ENCODE measurements at places on chromosomes 16 and 17.
A peak's percentile ranks its signal among the peaks of the same experiment; 100 is the strongest.

- no peak for DNase-seq
Measured at GRCh38 chr16:82033683-82034300, 1.3 kb upstream of the HSD17B2 start.

GRCh38 chr16:55661941-55662643, 6.3 kb downstream of the SLC6A2 start:
- DNase-seq: no peak

- no peak for DNase-seq
Measured at GRCh38 chr16:8869212-8869987, 594 bp upstream of the CARHSP1 start.

GRCh38 chr17:36680701-36681202, 79.4 kb downstream of the MRM1 start:
- DNase-seq: no peak

GRCh38 chr16:58510776-58511628, 4.3 kb upstream of the SETD6 start:
- no peak for DNase-seq

- DNase-seq: no peak
Measured at GRCh38 chr17:72916991-72917390, 175.5 kb downstream of the SLC39A11 start.

GRCh38 chr16:11734025-11734652, 8.5 kb downstream of the TXNDC11 start:
- DNase-seq: no peak

DNA sequence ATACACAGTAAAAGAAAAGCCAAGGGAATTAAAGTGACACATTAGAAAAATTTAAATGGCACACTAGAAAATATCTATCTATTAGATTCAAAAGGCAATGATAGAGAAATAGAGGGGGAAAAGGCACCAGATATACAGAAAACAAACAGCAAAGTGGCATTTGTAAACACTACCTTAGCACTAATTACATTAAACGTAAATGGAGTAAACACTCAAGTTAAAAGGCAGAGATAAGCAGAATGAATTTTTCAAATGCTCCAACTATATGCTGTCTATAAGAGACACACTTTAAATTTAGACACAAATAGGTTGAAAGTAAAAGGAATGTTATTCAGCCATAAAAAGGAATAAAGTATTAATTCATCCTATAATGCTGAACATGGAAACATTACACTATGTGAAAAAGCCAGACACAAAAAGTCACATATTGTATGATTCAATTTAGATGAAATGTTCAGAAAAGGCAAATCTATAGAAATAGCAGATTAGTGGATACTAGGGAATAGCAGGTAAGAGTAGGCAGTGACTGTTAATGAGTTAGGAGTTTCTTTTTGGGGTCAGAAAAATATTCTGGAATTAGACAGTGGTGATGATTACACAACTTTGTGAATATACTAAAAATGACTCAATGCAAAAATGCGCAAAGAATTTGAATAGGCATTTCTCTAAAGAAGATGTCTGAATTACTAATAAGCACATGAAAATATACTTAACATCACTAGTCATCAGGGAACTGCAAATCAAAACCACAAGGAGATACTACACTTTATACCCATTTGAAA, 92.4 kb downstream of the BRIP1 start:
- no peak for DNase-seq

DNA sequence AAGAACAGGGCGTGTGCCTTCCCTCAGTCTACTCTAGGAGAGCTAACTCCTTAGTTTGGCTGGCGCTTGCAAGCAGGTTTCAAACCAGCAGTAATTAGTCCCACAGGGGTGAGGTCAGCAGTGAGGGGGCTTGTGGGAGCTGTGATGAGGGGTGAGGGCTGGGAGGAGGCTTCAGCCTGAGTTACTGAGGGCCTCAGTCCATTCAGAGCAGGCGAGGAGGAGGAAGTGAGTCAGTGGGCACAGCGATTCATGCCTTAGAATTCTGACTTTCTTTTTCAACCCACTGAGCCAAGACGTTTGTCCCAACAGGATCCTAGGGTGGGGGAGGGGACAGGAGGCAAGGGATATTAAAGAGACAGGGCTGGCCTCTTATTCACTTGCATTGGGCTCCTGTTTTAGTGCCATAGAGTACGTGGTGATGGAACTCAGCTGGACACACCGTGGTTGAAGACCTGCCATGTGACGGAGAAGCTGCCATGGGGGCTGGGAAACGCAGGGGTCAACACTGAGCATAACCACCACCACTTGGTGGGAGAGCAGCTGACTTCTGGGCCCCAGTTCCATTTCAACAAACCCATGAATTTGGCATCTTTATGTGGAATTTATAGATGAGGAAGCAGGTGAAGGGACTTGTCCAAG, 8.3 kb upstream of the ITGA3 start:
- peak; percentile 70 for DNase-seq

DNA sequence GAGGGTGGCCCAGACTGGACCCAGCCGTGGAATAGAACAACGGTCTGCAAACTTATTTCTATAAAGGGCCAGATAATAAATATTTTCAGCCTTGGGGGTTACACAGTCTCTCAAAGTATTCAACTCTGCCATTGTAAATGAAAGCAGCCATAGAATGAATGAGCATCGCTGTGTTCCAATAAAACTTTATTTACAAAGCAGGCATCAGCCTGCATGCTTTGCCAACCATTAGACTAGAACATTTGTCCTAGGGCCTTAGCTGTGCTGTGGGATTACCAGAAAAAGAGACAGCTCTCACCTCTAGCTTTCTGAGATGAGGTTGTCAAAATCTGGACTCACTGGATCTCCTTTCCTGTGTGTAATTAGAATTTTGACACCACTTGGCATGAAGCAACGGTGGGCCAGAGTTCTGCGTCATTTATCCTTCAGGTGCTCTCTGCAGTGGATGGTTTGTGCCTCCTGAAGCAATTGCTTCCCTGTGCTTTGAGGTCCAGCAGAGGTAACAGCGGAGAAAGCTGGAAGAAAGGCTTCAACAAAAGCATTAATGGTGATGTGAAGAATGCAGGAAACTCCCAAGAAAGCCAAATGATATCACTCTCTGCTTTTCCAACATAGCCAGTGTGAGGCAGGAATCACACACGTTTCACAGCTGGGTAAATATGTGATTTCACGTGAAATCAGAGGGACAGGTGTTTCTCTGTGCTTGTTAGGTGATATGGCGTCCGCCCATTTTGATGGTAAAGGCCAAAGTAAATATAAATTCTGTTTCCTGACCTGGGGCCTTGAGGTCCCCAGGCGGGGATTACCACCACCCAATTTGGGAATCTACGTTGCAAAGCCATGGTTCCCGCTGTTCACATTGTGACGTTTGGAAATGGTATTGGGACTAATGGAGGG, 148.4 kb downstream of the PITPNC1 start:
- DNase-seq: no peak

- no peak for DNase-seq
Measured at GRCh38 chr17:78044280-78044835, 84.2 kb downstream of the TMC6 start.

- no peak for DNase-seq
Measured at GRCh38 chr16:47026947-47027346, 53.5 kb upstream of the DNAJA2 start.

DNA sequence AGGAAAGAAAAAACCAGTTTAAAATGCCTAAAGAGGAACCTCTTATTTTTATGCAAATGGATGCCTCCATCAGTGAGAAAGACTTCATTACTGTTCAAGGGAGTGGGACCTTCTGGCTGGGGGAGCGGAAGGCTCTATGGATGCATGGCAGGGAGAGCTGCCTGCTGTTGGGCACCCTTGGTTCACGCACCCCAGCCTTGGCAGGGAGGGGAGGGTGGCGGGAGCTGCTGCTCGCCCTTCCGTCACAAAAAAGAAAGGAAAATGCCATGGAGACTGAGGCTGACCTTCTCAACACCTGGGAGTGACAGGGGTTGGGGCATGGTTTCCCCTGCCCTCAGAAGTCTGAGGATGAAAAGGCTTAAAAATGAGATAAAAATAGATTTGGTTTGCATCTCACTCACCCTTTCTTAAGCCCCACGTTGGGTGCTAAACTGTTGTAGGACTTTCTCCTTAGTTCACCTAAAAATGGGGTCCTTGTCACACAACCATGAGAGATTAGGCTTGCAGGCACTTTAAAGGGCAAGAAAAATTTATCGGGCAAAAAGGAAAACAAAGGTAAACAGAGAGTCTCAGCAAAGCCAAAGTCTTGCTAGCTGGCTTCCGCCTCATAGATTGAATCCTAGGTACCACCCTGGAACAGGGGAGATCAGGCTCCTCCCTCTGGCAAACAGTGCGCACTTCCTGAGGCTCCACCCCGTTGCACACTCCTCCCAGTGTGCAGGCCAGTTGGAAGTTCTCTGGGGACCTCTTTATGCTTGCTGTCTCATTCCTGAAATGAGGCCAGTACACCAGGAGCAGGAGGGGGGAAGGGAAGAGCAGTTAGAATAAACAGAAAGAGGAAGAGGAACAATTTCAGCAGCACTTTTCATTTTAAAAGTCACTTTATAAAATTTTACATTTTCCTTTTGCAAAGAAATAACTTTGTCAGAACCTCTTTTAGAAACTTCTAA, 31.6 kb downstream of the PHKB start:
- DNase-seq: no peak

- no peak for DNase-seq
Measured at GRCh38 chr16:84137287-84137686, 7.7 kb downstream of the HSDL1 start.

GRCh38 chr17:78925662-78926555, 722 bp upstream of the TIMP2 start:
- no peak for DNase-seq

DNA sequence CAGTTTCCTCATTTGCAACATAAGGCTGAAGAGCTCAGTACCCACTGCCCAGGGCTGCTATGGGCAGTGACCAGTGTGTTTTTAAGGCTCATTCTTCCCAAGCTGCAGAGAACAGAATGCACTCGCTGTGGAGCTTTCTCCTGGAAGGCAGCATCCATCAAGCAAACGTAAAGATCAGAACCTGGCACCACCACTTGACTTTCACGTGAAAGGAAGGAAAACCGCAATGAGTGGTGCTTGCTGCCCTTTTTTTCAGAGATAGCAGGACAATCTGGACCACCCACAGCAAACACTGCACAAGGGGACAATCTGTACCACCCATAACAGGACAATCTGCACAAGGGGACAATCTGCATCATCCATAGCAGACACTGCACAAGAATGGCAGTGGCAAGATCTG, 11.2 kb downstream of the CSNK1D start:
- DNase-seq: no peak

- DNase-seq: no peak
Measured at GRCh38 chr16:47958726-47959125, 197.1 kb downstream of the ABCC12 start.

DNA sequence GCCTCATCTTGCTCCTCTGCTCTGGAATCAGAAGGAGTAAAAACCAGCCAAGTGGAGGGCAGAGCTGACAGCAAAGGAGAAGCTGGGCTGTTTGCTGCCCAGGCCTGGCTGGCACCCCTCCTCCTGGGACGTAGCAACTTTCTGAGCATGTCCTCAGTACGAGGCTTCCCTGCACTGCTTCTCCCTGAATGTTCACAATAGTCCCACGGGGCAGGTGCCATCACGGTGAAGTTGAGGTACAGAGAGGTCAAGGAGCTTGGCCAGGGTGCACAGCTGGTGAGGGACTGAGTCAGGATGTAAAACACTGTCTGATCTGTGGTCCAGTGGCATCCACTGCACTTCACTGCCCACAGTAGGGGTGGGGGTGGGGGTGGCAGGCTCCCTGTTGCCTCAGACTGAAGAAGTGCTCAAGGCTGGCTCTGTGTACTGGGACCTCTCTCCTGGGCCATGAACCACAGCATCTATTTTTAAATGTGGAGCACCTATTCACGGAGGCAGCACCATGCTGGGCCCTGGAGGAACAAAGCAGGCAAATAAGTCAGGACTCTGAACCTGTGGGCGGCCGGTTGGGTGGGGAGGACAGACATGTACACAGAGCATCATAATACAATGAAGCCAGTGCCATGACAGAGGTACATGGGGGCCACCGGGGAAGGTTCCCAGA, 369.5 kb downstream of the SEC14L1 start:
- no peak for DNase-seq

DNA sequence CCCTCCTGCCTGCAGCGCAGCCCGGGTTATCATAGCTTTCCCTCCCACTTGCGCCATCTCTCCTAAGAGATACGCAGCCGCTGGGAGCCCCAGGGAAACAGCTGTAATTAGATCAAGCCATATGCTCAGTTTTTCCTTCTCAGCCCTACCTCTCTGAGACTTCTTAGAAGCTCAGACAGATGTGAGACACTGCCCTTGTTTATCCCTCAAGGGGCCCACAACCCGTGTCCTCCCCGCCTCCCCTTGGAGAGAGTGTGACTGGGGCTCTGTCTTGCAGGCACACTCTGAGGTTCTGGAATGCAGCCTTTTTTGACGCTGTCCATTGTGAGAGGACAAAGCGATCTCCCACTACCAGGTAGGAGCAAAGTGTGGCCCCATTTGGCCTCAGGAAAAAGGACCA, 31.2 kb downstream of the CIBAR2 start:
- DNase-seq: no peak

DNA sequence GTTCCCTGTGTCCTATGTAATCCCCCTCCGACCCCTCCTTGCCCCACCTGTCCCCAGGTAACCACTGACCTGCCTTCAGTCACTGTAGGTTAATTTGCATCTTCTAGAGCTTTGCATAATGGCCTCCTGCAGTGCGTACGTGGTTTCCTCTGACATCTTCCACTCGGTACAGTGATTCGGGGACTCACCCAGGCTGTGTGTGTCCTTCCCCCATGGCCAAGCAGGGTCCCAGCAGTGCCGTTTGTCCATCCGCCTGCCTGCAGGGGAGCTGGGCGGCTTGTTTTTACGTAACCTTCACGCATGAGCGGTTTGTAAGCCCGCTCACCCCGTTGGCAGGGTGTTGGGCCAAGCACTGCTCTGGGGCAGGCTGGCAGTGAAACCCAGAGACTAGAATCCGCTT, 7.9 kb downstream of the MAPK8IP3 start:
- DNase-seq: no peak

DNA sequence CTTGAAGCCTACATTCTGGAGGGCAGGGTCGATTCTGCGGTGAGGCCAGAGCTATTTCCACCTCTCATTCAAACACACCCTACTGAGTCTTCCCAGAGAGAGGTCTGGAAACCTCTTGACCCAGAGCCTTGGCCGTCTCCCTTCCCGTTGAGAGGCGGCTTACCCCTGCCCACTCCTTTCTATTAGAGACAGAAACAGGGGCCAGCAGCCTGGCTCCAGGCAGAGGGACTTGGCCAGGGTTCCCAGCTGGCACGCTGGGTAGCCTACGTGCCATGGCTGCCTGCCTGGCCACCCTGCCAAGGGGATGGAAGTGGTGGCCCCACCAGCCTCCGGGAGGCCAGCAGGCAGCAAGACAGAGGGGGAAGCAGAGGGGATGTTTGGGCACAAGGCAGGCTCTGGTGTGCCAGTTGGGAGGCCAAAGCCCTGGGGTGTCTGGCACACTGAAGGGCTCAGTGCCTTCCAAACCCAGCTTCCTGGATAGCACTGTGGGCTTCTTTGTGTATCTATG, 6.0 kb downstream of the STAC2 start:
- no peak for DNase-seq

GRCh38 chr16:52573365-52574299, 26.7 kb upstream of the TOX3 start:
- no peak for DNase-seq

- DNase-seq: peak; percentile 19
Measured at GRCh38 chr17:56186222-56186786, 33.0 kb downstream of the ANKFN1 start.

Data from SW 1271 (cell line).